Omental fat pad (tissue), 4 donors: ENCODE measurements at places on chromosomes 2 and 18. TPM values are rescaled to one million over a fixed set of nuclear protein-coding genes. Genes with fewer than 3 reads are reported as not detected.

GRCh38 chr18:5021558-5021957 lies 175.5 kb downstream of the AKAIN1 start:
- DNase-seq: no peak

DNA sequence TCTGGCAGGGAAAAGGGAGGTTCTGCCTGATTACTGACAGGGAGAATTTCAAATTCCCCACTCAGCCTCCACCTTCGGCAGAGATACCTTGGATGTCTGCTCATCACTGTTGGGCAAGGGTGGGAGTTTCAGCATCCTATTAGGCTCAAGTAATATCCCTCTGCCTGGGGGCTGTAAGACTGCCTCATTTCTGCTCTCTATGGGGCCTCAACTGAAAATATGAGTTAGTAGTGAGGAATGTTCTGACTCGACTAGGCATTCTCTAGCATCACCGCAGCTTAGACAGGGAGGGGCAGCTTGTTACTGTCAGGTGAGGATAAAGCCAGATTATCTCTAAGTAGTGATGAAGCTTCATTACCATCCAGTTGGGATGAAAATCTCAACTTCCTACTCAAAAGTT lies 87.7 kb upstream of the LRP1B start:
- DNase-seq: no peak

DNA sequence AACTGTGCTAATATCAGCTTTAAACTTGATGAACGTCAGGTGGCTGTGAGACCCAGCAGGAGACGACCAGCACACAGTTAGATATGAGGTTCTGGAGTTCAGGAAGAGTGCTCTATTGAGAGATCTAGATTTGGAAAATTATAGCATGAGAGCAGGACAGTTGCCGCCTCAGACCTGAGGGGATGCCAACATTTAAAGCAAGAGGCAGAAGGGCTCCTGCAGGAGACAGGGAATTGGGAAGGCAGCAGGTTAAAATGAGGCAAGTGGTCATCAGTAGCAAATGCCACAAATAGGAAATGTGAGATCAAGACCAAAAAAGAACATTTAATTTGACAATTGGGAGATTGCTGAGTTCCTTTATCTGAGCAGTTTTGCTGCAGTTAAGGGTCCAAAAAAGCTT lies 471.9 kb downstream of the TGIF1 start:
- DNase-seq: no peak

GRCh38 chr2:8479298-8479697 lies 202.6 kb upstream of the ID2 start:
- DNase-seq: no peak

- DNase-seq: no peak
Observed at GRCh38 chr2:148616662-148617061, 27.9 kb upstream of the EPC2 start.

GRCh38 chr18:69217196-69218000 lies 183.3 kb upstream of the DOK6 start:
- no peak for DNase-seq

DNA sequence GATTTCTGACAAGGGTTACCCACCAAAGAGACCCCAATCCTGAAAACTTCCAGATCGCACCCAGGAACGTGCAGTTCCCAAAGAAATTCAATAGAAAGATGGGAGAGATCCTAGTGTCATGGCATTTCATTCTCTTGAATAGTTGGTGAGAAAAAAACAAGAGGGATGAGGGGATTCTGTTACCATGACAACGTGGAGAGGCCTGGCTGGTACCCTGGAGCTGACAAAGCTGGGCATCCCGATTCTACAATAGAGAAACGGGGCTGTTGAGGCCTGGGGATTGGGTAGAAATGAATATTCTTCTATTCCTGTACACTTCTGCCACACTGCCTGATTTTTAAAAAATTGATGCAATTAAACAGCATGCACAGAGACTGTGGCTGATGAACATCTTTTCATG lies 41.0 kb downstream of the POLE4 start:
- no peak for DNase-seq

- no peak for DNase-seq
Observed at GRCh38 chr18:8848541-8848940, 143.2 kb downstream of the MTCL1 start.

DNA sequence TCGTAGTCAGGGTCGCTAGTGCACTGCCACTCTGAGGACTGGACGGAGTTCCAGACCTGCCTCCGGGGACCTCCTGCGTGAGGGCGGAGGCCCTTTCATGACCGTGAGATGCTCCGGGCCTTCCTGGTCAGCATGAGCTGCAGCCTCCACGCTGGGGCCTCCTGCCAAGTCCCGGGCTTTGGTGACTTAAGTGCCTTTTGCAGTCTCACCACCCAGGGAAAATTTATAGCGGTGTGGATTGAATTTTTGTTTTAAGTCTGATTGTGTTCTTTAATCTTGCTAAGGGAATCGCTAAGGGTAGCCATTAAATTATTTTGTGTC lies 33.6 kb downstream of the CHRNA1 start:
- DNase-seq: no peak

- no peak for DNase-seq
Observed at GRCh38 chr18:75185460-75185859, 23.5 kb downstream of the PTGR3 start.

DNA sequence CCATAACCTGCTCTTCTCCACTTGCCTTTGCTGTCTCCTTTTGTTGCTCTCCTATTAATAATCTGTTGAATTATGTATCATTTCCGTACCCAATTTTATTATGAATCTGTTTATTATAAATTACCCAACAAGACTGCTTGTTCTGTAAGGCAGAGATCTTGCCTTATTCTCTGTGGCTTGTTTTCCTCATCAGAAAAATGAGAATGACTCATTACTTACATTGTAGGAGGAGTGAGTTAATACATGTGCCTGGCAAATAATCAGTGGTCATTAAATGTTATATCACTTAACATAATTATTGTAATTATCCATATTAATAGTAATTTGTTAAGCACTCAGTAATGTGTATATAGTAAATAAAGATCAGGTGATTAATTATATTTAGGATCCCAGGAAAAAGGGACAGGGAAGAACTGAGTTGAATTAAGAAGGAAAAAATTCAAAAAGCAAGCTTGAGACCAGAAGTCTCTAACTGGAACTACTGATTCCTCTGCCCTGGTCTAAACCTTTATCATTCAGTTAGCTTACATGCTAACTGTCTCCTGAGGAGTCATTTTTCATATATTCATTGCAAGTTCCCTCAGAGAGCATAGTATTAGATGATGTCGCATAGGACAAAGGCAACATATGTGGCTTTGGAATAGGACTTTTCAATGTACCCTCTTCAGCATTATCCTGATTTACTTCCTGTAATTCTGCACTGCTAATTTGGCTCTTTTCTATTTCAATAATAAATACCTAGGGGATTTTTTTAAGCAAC lies 335.7 kb downstream of the GALNT13 start:
- DNase-seq: no peak

DNA sequence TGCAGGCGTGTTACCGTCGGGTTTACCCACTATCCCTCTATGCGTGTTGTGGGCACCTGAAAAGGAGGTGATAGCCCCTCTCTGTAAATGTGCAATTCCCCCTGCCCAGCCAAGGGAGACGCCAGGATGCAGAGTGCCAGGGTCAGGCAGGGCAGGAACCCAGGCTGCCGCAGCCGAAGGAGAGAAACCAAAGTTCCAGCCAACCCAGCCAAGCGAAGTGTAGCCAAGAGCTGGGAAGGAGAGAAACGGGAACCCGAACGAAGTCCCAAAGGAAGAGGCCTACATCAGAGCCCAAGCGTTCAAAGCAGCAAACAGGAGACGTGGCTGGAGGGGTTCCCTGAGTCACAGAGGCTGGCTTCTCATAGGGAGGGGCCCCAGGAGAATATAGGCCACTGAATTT lies 24.2 kb upstream of the SPR start:
- DNase-seq: no peak

- no peak for DNase-seq
Observed at GRCh38 chr2:131148426-131148825, 43.3 kb downstream of the PLEKHB2 start.

DNA sequence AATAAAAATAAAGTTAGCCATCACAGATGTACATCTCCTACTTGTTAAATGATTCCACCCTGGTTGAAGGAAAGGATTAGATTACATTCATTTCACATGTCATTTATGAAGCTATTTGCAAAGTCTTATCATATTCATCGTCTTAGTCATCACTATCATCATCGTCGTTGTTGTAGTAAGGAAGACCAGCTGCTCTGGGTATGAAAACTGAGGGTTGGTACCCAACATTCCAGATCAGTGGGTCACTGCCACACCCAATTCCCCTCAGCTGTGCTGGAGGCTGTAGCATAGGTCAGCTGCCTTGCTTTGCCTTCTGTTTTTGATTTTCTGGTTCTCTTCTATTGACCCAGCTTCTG lies 20.9 kb upstream of the CCBE1 start:
- DNase-seq: no peak

DNA sequence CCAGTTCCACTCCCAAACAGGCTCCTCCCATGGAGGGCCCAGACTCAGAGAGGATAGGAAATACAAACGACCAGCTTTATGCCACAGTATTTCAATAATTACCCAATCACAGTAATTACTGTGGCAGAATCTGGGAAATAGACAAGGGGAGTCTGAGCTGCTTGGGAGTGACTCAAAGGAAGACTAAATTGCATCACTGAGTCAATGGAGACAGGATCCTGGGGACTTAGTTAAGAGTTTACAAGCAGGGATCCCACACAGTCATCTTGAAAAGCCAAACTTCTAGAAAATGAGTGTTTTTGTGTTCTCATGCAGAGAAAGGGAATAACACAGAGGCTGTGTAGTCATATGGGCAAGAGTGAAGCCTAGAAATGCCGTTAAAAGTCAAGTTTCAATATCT lies 1142.1 kb downstream of the CNTNAP5 start:
- no peak for DNase-seq

- DNase-seq: no peak
Observed at GRCh38 chr2:174395969-174396630, 570 bp downstream of the SCRN3 start.

- no peak for DNase-seq
Observed at GRCh38 chr2:121019071-121019470, 265.9 kb downstream of the TFCP2L1 start.

The LYG2 gene
- not detected for total RNA-seq

The DSG1 gene
- not detected for total RNA-seq

The CRYGD gene
- not detected for total RNA-seq

The LYPD1 gene
- not detected for total RNA-seq

The TMEM200C gene
- total RNA-seq: not detected

The SCN9A gene
- total RNA-seq: 7.0 TPM

The LMAN2L gene
- 16.8 TPM for total RNA-seq

The LRRC30 gene
- not detected for total RNA-seq

The AAMP gene
- total RNA-seq: 139 TPM
